ENCODE measurements at places on chromosomes 1 and 21.

- no peak for DNase-seq
Observed at GRCh38 chr1:70090141-70090540, 115.2 kb downstream of the LRRC40 start.

- DNase-seq, result peak; percentile 25
Observed at GRCh38 chr21:35940074-35940927, 120.0 kb downstream of the SETD4 start.

GRCh38 chr21:41975391-41976272 is 21.8 kb upstream of the C2CD2 start:
- DNase-seq, result no peak

- no peak for DNase-seq
Observed at GRCh38 chr1:58933599-58933926, 149.7 kb upstream of the JUN start.

- no peak for DNase-seq
Observed at GRCh38 chr1:216894494-216894893, 171.3 kb upstream of the ESRRG start.

- no peak for DNase-seq
Observed at GRCh38 chr1:24773618-24774017, 28.4 kb downstream of the CLIC4 start.

DNA sequence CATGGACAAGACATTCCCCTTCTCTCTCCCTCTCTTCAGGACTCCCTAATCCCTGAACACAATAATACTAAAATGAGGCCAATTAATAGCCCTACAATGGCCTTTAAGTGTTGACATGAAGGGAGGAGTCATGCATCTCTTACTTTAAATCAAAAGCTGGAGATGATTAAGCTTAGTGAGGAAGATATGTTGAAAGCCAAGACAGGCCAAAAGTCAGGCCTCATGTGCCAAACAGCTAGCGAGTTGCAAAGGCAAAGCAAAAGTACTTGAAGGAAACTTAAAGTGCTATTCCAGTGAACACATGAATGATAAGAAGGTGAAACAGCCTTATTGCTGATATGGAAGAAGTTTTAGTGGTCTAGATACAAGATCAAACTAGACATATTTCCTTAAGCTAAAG is 49.5 kb upstream of the CD46 start:
- no peak for DNase-seq

DNA sequence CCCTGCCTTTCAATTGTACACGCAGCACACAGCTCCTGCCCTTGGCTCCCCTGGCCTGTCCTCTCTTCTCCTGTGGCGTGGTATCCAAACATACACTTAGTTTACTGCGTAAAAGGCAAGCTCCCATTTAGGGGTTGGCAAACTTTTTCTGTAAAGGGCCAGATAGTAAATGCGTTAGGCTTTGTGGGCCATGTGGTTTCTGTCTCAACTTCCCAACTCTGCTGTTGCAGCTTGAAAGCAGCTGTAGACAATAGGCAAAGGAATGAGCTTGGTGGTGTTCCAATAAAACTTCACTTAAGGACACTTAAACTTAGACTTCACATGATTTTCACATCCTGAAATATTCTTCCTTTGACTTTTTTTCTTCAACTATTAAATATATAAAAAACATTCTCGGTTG is 63.3 kb downstream of the RHOU start:
- no peak for DNase-seq

DNA sequence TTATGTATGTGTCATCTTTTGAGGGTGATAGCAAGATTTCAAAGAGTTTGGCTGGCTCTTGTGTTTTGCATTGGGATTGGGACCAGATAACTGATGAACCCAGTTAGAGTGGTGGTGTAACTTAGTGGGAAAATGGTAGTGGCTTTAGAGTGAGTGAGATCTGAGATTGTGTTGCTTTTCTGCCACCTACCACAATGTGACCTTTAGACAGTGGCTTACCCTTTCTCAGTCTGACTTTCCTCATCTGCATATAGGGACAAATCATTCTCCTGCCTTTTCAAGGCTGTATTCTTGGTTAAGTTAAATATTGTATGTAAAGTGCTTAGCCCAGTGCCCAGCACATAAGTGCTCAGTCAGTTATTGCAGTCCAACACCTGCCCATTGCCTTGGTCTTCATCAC is 31.3 kb downstream of the CENPF start:
- DNase-seq, result no peak

DNA sequence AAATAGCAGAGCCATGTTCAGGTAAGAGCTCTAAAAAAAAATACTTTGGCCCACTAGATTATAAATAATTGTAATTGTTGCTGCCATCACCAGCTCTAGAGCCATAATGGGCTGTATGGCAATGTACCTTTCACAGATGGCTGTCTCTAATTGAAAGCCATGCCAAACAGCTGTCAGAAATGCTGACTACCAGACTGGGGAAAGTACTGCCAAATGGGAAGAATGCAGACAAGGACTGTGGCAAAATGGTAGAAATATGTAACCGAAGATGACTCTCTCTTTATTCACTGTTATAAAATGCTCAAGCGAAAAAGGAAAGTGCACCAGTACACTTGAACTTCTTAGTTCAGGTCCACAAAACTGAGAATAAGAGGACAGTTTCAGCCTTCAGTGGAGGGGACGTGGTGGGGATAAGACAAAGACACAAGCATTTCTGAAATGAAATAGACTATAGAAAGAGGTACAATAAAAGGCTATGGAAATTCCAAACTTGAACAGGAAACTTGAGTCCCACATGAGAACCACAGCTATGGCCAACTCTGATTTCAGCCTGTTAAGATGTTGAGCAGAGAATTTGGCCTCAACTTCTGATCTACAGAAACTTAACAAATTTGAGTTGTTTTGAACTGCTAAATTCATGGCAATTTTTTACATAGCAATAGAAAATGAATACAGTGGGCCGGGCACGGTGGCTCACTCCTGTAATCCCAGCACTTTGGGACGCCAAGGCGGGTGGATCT is 46.5 kb upstream of the LPGAT1 start:
- DNase-seq, result no peak

DNA sequence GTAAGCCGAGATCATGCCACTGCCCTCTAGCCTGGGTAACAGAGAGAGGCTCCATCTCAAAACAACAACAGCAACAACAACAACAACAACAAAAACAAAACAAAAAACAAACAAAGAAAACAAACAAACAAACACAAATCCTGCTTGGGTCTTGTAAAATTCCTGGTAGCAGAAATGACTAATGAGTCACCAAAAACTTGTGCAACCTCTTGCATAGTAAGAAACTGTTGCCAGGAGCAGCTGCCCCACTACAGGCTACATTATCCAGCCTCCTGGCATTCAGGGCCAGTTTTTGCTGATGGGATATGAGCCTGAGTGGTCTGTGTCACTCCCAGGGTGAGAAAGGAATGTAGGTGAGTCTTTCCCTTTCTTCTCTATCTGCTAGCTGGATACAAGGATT is 245.4 kb downstream of the TNR start:
- DNase-seq, result no peak

- DNase-seq, result no peak
Observed at GRCh38 chr1:160708118-160708517, 3.5 kb downstream of the CD48 start.

GRCh38 chr1:14452551-14452950 is 145.9 kb upstream of the KAZN start:
- DNase-seq, result no peak
